ENCODE measurements at places on chromosomes 4 and X. TPM values are rescaled to one million over a fixed set of nuclear protein-coding genes. Genes with fewer than 3 reads are reported as not detected.

Gene PASD1
- total RNA-seq, result not detected

Gene MSX1
- not detected for total RNA-seq

DNA sequence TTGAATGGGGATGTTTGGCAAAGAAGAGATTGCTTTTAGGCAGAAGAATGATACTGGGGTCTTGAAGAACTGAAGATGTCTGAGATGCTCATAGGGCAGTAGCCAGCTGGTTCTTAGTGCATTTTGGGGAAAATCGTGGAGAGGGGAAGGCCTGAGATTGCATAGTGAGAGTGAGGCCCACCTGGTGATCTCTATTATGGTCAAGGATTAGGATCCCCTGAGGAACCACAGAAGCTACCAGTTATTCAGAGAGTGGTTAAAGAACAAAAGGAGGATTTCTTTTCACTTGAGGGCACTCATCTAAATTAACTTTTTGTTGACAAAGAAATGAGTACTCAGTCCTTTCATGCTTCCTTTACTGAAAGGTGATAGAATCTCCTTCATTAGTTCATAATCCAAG lies 271.3 kb upstream of the HAND2 start:
- DNase-seq, result no peak

- DNase-seq, result no peak
These were observed 90.8 kb downstream of the AFF1 start for GRCh38 chr4:87025614-87026041.

DNA sequence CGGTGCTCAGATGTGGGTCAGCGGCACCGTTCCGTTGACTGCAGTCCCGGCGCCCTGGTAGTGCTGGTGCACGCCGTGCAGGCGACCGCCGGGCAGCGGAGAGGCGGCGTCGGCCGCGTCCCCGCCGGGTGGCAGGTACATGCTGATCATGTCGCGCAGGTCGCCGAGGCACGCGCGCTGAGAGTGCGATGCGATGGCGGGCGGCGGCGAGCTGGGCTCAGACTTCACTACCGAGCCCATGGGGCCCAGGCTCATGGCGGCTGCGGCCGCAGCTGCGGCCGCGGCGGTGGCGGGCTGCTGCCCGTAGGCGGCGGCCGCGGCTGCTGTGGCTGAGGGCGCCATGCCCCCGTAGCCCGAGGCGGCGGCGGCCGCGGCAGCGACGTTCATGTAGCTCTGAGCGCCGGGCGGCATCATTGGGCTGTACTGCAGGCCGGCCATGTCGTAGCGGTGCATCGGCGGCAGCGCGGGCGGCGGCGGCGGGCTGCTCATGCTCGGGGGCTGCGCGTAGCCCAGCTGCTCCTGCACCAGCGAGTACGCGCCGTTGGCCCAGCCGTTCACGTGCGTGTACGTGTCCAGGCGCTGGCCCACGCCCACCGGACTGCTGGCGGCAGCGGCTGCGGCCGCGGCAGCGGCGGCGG lies 1.0 kb downstream of the SOX3 start:
- no peak for DNase-seq

DNA sequence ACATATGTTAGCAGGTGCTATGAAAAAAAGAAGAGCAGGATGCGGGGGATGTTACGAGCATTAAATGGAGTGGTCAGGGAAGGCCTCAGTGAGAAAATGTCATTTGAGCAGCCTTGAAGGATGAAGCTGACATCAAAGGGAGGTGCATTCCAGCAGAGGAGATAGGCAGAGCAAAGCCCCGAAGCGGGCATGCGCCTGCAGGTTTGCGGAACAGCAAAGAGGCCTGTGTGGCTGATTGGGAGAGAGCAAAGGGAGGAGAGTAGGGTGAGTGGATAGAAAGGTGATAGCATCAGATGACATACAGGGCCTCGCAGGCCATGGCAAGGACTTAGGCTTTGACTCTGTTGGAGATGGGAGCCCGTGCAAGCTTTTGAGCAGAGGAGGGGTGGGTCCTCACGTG lies 95.4 kb upstream of the GPR50 start:
- no peak for DNase-seq

- no peak for DNase-seq
These were observed 20.1 kb downstream of the SLC7A11 start for GRCh38 chr4:138222046-138222445.

DNA sequence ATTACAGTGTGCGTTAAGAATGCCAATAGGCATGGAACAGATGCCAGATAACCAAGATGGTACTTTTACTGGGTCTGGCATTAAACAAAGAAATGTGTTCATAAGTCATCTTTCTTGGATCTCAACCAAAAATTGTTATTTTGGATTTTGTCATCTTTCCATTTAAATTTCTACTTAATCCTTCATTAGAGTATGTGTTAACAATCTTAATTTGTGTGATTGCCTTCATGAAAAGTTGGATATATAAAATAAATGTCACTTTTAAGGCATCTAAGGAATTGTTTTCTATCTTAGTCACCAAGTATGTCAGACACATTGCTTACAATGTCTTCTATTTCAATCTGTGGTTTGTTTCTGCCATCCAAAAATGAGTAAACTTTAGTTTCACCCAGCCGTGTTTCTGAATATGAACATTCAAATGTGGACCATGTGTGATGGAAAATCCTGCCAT lies 87.5 kb downstream of the PALLD start:
- DNase-seq, result no peak

Gene JCHAIN
- total RNA-seq, result not detected

- no peak for DNase-seq
These were observed 281.1 kb downstream of the SLC7A11 start for GRCh38 chr4:137961051-137961438.

Gene SLC25A53
- 20.9 TPM for total RNA-seq

GRCh38 chrX:107716118-107716684 lies 59.4 kb downstream of the TSC22D3 start:
- peak; percentile 54 for DNase-seq

GRCh38 chr4:188021548-188022249 lies 26.1 kb downstream of the ZFP42 start:
- DNase-seq, result no peak

DNA sequence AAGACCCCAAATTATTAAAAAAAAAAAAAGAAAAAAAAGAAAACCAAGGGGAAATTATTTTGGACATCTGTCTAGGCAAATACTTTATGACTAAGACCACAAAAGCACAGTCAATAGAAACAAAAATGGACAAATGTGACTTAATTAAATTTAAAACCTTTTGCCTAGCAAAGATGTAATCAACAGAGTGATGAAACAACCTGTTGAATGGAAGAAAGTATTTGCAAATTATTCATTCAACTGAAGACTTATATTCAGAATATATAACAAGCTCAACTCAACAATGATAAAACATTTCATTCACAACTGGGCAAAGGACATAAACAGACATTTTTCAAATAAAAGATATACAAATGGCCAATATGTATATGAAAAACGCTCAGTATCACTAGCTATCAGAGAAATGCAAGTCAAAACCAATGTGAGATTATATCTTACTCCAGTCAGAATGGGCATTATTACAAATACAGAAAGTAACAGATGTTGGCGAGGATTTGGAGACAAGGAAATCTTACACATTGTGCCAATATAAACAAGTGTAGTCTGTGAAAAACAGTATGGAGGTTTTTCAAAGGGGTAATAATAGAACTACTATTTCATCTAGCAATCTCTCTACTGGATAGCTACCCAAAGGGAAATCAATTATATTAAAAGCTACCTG lies 67.1 kb downstream of the FAAH2 start:
- DNase-seq, result no peak

Measured in CD4-positive, alpha-beta memory T cell (primary cell).